Activated naive CD4-positive, alpha-beta T cell treated with anti-CD3 and anti-CD28 coated beads, Interleukin-2, amount 50 U/mL, for 72 hours (primary cell): ENCODE measurements at places on chromosomes 7 and 10. TPM values are rescaled to one million over a fixed set of nuclear protein-coding genes. Genes with fewer than 3 reads are reported as not detected.

The HYCC1 gene
- 17.6 TPM for total RNA-seq

The PRLHR gene
- not detected for total RNA-seq

The NME8 gene
- total RNA-seq: not detected

The SPRN gene
- total RNA-seq: not detected

The ASB10 gene
- total RNA-seq: not detected

The C7orf57 gene
- not detected for total RNA-seq

The PTN gene
- not detected for total RNA-seq

The FIS1 gene
- total RNA-seq: 70.0 TPM

The LRRC61 gene
- 22.3 TPM for total RNA-seq

The GDF10 gene
- 0.23 TPM for total RNA-seq

The TBX20 gene
- total RNA-seq: not detected

The MRPS17 gene
- total RNA-seq: 25.1 TPM

The EPO gene
- not detected for total RNA-seq

The LRRD1 gene
- total RNA-seq: not detected

GRCh38 chr7:85226361-85227085 lies 39.7 kb upstream of the SEMA3D start:
- DNase-seq: no peak

DNA sequence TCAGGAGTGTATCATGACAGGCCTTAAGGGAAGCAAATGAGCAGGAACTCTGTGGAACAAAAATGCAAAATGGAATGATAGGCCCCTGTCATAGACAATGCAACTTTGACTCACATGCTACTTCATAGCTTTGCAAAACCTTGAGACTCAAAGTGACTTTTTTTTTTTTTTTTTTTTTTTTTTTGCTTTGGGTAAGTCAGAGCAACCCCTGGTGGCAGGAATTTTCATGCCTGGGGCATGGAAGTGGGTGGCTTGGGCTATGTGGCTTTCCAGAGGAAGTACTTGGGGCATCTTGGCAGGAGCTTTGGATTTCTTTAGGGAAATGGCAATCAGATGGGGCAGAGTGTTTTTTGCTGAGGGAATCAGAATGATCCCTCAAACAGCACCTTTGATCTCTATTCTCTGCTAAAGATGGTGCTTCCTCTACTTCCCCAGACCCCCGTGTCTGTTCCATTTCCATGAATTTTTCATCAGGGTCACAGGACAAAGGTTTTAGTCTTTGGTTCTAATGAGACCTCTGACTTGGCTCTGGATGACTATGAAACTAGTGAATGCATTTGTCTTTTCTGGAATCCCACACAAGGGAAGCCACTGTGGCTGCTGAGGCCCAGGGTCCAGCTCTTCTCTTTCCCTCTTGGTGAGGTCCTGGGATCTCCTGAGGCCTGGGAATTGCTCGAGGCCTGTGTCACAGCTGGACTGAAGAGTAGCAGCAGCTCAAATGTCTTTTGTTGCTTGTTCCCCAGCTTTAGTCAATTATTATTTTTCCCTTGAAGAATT lies 62.8 kb downstream of the TACC2 start:
- no peak for DNase-seq

GRCh38 chr10:94156453-94156852 lies 162.7 kb downstream of the PLCE1 start:
- DNase-seq: no peak

GRCh38 chr10:11164803-11165590 lies 147.3 kb downstream of the CELF2 start:
- DNase-seq: peak; percentile 83

- DNase-seq: no peak
Observed at GRCh38 chr10:13853854-13854253, 267.1 kb downstream of the PRPF18 start.

- DNase-seq: no peak
Observed at GRCh38 chr10:132506711-132507408, 30.7 kb upstream of the INPP5A start.

DNA sequence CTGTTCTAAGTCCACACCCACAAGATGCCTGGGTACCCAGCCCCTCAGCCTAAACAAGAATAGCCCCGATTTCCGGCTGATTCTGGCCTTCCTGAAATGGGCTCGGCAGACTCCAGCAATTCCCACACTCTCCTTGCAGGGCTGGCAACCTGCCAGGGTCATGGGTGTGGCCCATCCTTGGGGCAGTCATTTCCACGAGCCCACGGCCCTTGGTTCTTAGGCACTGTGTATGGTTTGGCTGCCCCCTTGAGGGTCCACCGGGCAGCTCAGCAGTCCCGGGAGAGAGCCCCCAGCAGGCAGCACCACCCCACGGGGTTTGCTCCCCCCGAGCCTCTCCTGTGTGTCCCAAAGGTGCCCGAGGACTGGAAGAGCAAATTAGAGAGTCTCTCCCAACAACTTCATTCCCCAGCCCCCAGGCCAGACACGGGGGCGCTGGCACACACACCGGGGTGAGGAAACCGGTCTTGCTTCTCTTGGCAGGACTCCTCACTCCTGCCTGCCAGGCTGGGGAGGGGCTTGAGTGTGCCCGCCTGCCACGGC lies 142.2 kb downstream of the EMX2 start:
- no peak for DNase-seq

DNA sequence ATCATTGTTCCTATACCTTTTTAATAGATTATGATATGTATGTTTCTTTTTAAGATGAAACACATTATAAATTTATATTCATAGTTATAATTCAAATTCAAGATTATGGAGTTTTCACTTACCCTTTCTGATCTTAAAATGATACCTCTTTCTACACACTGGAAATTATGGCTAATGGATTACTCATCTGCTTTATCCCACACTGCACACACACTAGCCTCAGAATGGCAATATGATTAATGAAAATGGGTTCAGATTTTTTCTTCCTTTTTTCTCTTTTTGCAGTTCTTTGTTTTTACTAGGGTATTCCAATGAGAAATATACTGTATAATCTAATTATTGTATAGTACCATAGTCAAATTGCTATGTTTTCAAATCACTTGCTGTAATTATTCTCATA lies 82.3 kb upstream of the FZD1 start:
- no peak for DNase-seq

DNA sequence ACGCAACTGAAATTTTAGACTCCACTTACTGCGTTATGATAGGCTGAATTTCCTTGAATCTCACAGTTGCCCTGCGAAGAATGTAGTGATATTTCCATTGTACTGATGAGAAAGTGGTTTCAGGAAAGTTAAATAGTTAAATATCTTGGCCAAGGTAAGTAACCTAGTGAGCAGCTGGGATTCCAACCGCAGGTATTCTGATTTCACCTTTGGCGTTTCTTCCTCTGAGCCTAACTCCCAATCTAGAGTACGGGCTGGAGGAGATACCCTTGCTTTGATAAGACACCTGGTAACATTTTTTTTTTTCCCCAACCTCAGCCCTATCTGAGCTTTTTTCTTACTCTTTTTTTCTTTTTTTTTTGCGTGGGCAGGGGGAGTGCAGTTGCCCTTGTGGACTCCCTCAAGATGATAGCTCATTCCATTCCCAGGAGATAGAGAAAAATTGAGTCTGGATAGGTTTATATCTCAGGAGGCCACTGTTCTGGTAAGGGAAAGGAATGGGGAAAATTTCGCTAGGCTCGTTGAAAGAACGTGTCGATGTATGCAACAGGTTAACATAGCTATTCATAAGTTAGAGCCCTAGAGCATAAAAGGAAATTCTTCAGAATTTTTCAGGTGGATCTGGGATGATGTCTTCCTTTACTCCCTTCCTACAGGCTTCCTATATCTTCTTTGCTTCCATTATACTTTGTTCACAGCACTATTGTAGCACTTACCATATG lies 3.1 kb upstream of the TAS2R38 start:
- no peak for DNase-seq

DNA sequence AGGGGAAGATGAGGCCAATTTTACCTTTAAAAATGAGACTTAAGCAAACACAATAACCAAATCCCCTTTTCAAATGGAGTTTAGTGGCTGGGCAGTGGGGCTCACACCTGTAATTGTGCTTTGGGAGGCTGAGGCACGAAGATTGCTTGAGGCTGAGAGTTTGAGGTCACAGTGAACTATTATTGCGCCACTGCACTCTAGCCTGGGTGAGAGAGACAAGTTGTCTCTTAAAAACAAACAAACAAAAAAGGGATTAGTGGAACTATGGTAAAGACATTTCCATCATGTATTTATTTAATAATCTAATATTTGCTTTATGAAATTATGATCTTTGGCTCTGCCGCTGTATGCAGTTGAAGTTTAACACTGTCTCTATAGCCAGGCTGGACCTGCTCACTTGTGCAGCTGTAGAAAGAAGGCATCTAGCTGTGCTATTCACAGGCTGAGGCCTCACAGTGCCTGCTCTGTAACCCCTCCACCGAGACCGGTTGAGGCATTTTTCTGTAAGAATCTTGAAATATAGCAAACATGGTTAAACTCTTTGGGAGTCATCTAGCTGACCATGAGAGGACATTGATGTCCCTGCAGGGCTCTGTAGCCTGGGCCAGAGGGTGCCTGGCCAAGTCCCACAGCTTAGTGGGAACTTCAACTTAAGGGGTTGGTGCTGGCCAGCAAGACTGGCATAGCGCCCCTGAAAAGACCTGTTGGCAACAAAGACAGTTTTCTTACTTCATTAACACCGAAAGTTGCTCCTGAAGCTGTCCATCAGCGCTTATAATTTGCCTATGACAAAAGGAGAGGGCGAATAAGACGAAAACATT lies 131.8 kb downstream of the BMPER start:
- no peak for DNase-seq

DNA sequence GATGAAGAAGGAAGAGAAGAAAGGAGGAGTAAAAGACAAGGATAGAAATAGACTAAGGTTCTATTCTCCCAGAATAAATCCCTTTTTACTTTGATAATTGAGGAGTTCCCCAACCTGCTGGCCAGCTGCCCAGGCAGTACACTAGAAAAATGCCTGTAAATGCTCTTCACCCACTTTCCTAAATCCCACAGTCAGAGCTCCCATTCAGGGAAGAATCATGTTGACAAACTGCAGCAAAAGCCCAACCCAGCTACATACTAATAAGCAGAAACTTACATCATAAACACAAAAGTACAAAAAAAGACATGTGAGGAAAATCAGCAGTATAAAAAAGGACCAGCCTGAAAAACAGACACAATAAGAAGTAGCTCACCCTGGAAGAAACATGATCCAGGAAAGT lies 15.8 kb upstream of the KDM7A start:
- DNase-seq: no peak

DNA sequence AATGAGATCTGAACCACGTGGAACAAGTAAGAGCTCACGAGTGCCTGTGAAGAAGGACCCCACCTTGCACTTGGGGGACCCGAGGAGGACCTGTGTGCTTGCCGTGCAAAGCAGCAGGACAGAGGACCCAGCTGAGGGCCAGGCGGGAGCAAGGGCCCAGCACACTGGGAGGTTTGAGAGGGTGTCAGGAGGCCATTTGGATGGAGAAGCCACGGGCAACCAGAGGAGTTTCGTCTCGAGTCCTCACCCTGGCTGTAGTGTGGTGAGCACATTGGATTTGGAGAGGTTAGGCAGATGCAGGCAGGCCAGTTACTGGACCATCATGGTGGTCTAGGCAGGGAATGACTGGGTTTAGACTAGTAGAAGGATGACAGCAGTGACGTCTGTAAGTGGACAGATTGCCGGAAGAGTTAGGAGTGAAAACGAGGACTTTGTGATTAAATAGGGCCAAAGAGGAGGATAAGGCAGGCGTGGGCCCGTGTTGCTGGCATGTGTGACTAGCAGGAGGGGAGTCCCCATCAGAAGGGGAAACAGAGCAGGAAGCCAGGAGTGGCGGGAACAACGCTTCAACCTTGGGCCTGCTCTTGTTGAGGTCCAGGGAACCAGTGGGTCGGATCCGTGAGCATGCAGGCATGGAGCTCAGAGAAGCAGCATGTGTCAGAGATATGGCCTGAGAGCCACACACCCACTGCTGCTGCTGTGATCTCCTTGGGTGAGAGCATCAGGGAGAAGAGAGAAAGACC lies 208.2 kb downstream of the MGMT start:
- no peak for DNase-seq

- DNase-seq: no peak
Observed at GRCh38 chr7:32427769-32428291, 62.4 kb downstream of the LSM5 start.

- no peak for DNase-seq
Observed at GRCh38 chr7:41817386-41817785, 114.5 kb upstream of the INHBA start.

DNA sequence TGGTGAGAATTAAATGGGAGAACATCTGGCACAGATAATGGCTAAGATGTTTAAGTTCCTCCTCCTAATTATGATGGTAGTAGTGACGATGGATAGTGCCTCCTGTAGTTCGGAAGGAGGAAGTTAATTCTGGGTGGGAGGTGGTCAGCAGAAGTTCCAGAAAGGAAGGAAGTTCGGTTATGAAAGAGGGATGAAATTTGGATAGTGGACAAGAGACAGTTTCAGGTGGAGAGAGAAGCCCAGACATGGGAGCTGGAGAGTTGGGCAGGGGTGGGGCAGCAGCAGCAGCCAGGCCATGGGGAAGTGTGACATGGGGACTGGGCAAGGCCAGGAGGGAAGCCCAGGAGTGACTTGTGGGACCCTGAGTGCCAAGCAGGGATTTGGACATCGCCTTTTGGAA lies 99.5 kb downstream of the CCNY start:
- DNase-seq: no peak

DNA sequence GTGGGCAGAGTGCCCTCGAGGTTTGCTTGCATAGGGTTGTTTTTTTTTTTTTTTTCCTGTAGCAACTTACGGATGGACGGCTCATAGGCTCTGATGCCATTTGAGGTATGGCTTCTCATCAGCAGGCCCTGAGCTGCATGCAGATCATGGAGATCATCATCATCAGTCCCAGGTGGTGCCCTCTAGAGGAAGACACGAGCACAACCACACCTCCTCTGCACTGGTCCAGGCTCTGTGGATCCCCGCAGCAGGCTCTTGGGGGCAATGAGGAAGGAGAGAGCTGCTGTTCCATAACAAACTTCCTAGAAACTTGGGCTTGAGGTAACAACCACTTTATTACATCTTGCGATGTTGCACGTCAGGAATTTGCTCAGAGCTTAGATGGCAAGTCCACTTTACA lies 132.7 kb upstream of the CXCL12 start:
- no peak for DNase-seq

GRCh38 chr10:51952056-51952455 lies 252.7 kb upstream of the CSTF2T start:
- no peak for DNase-seq

DNA sequence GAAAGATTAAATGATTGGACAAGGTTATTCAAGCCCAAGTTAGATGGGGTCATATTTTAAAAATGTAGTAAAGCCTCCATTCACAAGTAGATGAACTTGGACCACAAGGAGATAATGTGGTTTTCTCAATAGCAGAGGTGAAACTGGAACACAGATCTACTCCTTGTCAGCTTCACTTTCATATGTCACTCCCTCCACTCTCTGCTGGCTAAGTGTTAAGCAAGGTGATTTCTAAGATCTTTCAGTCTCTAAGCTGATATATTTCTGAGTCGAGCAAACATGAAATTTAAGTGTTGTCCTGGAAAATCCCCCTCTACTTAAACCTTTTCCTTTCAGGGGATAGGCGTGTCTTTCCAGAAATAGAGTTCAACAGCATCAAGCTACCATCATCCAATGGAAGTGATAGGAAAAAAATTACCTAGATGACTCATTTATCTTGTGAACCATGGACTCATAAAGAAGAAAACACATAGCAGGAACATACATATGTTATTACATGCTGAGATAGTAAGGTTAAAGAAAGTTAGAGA lies 275.0 kb downstream of the PTEN start:
- no peak for DNase-seq
